ENCODE measurements at places on chromosomes 4 and X.

GRCh38 chr4:124953061-124953460 lies 240.5 kb upstream of the ANKRD50 start:
- DNase-seq = no peak

DNA sequence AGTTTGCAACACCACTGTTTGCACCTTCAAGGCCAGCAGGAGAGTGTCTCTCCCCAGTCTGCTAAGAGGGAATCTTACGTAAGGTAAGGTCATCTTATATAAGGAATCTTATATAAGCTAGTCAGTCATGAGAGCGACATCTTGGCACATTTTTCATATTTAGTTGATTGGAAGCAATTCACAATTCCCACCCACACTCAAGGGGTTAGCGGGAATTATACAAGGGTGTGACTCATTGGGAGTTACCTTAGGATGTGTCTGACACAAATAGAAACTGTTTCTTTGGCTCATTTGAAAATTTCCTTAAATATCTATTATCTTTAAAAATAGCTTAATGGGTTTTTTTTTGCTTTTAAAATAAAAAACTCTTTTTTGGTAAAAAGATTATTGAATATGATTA lies 62.1 kb upstream of the GRPR start:
- no peak for DNase-seq

- no peak for DNase-seq
Observed at GRCh38 chrX:150805736-150806135, 92.7 kb downstream of the CD99L2 start.

- DNase-seq = no peak
Observed at GRCh38 chrX:10576777-10577447, 43.5 kb downstream of the MID1 start.

- DNase-seq = no peak
Observed at GRCh38 chr4:162787120-162787519, 379.6 kb downstream of the NAF1 start.
